Transverse colon (tissue), 4 donors: ENCODE measurements at places on chromosomes 2 and 18. TPM values are rescaled to one million over a fixed set of nuclear protein-coding genes. Genes with fewer than 3 reads are reported as not detected.
A peak's percentile ranks its signal among the peaks of the same experiment; 100 is the strongest.

GRCh38 chr2:99520813-99521212 is 31.0 kb upstream of the REV1 start:
- no peak overlapping the region for H3K27ac ChIP-seq
- DNase-seq: no peak
- H3K36me3 ChIP-seq: no peaks in the 10 kb centered on the region
- H3K4me3 ChIP-seq: no peak overlapping the region

- no peak for DNase-seq
- no peaks in the 10 kb centered on the region for H3K36me3 ChIP-seq
- no peak overlapping the region for H3K4me3 ChIP-seq
- H3K4me1 ChIP-seq: no peaks in the 10 kb centered on the region
Measured at GRCh38 chr18:59874166-59874565, 25.6 kb upstream of the PMAIP1 start.

GRCh38 chr2:207073801-207074678 is 91.7 kb downstream of the KLF7 start:
- H3K4me3 ChIP-seq: no peak overlapping the region
- no peaks in the 10 kb centered on the region for H3K4me1 ChIP-seq
- H3K27ac ChIP-seq: peak overlapping the region; percentile 4
- H3K36me3 ChIP-seq: no peaks in the 10 kb centered on the region

DNA sequence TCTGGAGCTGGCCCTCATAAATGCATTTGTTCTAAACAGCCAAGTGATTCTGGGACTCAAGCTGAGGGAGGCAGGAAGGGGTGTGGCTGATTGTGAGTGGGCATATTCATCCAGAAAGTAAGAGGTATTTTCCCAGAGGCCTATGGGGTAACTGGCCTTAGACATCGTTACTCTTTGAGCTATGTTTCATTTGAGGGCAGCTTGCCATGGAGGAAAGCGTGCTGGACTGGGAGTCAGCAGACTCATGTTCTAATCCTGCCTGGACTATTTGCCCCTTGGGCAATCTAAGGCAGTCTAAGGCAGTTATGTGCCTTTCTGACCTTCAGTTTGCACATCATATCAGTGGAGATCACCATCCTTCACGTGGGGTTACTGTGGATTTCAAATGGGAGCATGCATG is 93.5 kb upstream of the SLC14A2 start:
- no peaks in the 10 kb centered on the region for H3K36me3 ChIP-seq
- no peak overlapping the region for H3K27ac ChIP-seq
- H3K27me3 ChIP-seq: no peaks in the 10 kb centered on the region
- no peak for DNase-seq
- peaks cover 11% of the 10 kb centered on the region for H3K4me1 ChIP-seq

- peaks cover 2% of the 10 kb centered on the region for H3K27me3 ChIP-seq
- H3K27ac ChIP-seq: no peak overlapping the region
- H3K4me1 ChIP-seq: no peaks in the 10 kb centered on the region
- no peak overlapping the region for H3K4me3 ChIP-seq
Measured at GRCh38 chr18:57167617-57168308, 20.9 kb downstream of the BOD1L2 start.

- H3K36me3 ChIP-seq: no peaks in the 10 kb centered on the region
- H3K4me3 ChIP-seq: no peak overlapping the region
- H3K4me1 ChIP-seq: no peaks in the 10 kb centered on the region
- H3K27me3 ChIP-seq: no peaks in the 10 kb centered on the region
Measured at GRCh38 chr18:10228326-10228725, 226.1 kb upstream of the APCDD1 start.

- no peaks in the 10 kb centered on the region for H3K27me3 ChIP-seq
- DNase-seq: no peak
- no peak overlapping the region for H3K27ac ChIP-seq
- no peaks in the 10 kb centered on the region for H3K36me3 ChIP-seq
- H3K4me1 ChIP-seq: no peaks in the 10 kb centered on the region
Measured at GRCh38 chr18:53864770-53865169, 359.7 kb downstream of the MBD2 start.

The MEP1B gene
- total RNA-seq: 31.1 TPM
